ENCODE measurements at places on chromosomes 3 and 15.

GRCh38 chr3:119500901-119501300 is 2.6 kb downstream of the TIMMDC1 start:
- DNase-seq, result no peak

DNA sequence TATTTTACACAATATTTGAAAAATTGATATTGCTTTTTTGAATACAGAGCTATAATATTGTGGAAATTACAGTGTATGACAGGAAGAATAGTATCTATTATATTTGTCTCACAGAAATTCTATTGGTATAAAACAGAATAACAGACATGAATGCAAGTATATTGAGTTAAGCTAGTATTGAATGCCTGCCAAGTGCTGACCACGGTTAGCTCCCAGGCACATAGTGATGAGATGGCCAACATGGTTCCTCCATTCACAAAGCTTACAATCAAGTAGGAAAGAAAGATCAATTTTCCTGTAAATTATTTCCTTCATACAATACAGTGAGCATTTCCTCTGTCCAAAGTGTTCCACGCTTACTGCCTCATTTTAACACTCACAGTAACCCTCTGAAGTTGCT is 67.6 kb downstream of the TP63 start:
- no peak for DNase-seq

DNA sequence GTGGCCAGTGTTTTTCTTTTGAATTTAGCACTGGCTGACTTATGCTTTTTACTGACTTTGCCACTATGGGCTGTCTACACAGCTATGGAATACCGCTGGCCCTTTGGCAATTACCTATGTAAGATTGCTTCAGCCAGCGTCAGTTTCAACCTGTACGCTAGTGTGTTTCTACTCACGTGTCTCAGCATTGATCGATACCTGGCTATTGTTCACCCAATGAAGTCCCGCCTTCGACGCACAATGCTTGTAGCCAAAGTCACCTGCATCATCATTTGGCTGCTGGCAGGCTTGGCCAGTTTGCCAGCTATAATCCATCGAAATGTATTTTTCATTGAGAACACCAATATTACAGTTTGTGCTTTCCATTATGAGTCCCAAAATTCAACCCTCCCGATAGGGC is 43.5 kb downstream of the AGTR1 start:
- DNase-seq, result no peak

- DNase-seq, result no peak
These were observed 50.7 kb downstream of the PEAK1 start for GRCh38 chr15:77369168-77369567.

GRCh38 chr3:135908737-135909136 is 56.8 kb upstream of the PPP2R3A start:
- no peak for DNase-seq

- DNase-seq, result no peak
These were observed 42.7 kb downstream of the EIF2AK4 start for GRCh38 chr15:39976291-39977274.

DNA sequence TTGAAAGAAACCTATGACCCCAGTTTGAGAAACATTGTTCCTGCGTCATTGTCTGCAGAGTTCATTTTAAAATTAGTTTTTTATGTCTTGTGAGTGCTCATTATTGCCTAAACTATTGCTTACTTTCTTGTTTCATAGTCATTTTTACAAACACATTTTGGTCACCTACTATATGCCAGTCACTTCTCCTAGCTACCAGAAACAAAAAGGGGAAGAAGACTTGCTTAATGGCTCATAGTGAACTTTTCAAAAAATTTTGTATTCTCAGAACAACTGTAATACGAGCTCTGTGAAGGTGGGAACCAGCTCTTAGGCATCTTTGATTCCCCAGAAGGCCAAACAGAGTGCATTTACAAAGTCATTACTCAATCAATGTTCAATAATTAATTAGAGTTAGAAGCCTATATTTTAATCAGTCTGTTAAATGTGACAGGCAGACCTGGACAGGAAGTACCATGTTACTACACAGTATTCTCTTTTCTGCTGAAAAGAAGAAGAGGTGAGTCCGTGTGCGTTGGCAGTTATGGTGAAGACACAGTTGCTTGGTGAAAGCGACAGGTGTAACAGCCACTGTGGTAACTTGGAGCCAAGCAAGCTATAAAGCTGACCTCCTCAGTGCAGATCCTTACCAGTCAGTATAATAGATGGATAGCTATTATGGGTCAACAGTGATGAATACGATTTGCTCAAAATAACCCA is 46.6 kb downstream of the DPPA2 start:
- DNase-seq, result no peak

DNA sequence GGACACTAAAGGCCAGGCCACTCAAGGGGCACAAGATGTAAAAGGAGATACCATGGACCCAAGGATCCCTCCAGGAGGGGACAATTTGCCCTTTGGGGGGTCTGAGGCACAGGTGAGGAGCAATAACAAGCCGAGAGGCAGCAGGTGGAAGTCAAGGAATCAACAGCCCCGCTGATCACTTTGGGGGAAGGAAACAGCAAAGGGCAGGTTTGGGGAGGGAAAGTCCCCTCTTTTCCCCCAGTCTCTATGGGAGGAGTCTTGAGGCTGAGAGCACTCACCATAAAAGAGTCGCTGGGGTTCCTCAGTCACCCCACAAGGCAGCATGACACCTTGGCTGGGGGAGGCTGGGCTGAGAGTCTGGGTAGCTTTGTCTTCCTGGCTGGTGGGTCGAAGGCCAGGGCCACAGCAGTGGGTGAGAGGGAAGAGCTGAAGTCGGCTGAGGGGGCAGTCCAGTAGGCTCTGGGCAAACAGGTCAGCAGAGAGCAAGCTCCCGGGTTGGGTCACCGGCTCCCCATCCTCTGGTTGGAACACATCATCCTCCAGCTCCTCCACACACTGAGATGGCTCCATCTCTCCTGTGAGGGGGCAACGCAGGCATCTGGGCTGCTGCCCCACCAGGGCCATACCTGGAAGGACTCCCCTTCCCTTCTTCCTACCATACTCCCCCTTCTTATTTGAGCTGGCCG is 3.0 kb downstream of the BMF start:
- DNase-seq, result no peak

- no peak for DNase-seq
These were observed 48.6 kb downstream of the ZDHHC3 start for GRCh38 chr3:44927371-44927770.

DNA sequence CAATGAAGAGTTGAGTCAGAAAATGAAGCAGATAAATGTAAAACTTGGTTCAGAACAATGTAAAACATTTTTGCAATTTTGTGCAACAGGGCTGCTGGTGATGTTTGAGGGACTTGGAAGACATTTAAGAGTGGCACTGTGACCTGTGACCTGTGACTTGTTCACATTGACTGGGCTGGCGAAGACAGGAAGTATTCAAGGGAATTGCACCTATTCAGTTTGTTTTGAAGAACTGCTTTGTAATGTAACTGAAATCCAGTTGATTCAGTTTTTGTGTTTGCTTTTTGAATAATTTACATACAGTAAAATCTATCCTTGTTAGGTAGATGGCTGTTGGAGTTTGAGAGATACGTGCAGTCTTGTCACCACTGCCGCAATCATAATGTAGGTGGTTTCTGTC is 35.4 kb downstream of the MCTP2 start:
- no peak for DNase-seq

GRCh38 chr3:97636465-97636864 is 128.1 kb upstream of the ARL6 start:
- no peak for DNase-seq

GRCh38 chr3:8954938-8955763 is 8.1 kb downstream of the RAD18 start:
- DNase-seq, result no peak

- DNase-seq, result no peak
These were observed 75.8 kb downstream of the FBN1 start for GRCh38 chr15:48569591-48570302.

- no peak for DNase-seq
These were observed 550.4 kb upstream of the CCDC54 start for GRCh38 chr3:106826791-106827311.

DNA sequence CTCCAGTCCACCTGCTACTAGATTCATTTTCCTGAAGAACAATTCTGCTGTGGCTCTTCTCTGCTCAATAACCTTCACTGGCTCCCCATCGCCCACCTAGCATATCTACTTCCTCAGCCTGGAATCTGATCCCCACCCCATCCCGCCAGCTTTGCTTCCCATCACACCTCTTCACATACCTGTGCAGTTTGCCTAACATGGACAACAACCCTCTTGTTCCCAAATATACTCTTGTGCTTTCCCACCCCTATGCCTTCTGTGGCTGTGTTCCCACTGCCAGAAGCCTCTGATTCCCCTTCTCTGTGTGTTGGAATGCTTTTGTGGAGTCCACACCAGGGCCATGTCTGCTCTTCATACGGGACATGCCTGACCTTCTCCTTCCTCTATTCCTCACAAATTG is 29.5 kb downstream of the CMTM7 start:
- DNase-seq, result no peak

- DNase-seq, result no peak
These were observed 24.5 kb downstream of the SEMA3G start for GRCh38 chr3:52420388-52420787.

- no peak for DNase-seq
These were observed 216.9 kb downstream of the ROBO2 start for GRCh38 chr3:77256584-77257503.

DNA sequence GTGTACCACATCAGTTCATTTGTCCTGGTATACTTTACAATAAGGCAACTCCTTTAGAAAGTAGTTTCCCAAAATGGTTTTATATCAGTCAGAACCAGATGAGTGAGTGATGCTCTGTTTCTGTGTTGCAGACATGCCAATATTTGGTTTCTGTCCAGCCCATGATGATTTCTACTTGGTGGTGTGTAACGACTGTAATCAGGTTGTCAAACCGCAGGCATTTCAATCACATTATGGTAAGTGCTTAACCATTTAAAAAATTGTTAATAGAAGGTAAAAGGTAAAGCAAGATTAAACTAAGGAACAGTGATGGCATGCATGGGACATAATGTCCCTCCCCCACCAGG is 40.0 kb upstream of the SCAANT1 start:
- DNase-seq, result no peak

DNA sequence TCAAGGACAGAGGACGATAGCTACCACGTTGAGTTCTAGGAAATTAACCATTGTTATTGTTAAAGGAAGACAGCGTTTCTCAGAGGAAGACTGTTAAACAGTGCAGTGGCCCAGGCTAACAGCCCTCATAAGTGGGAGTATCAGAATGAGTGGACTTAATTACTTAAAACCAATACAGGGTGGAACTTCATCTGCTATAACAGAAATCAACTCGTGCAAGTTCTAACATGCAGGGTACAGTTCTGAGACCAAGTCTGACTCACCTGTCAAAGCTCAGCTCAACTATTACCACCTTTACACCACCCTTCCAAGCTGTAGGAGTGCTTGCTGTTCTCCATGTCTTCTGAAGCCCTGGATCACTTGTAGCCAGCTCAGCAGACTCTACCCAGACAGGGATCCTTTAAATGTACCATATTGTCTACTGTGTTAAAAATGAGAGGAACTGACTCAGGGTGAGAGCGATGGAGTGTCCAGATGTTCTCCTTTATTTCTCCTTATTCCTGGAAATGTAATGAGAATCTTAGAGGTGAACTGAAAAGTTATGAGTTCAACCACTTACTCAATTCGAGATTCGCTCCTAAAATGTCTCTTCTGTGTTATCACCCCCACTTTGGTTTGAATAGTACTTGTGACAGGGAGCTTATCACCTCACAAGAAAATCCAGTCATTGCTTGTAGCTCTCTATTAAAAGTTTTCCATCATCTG is 26.5 kb downstream of the CD86 start:
- DNase-seq, result no peak

- DNase-seq, result no peak
These were observed 254.5 kb downstream of the NLGN1 start for GRCh38 chr3:173652093-173652492.

- no peak for DNase-seq
These were observed 14.4 kb downstream of the RTP1 start for GRCh38 chr3:187211532-187212195.

DNA sequence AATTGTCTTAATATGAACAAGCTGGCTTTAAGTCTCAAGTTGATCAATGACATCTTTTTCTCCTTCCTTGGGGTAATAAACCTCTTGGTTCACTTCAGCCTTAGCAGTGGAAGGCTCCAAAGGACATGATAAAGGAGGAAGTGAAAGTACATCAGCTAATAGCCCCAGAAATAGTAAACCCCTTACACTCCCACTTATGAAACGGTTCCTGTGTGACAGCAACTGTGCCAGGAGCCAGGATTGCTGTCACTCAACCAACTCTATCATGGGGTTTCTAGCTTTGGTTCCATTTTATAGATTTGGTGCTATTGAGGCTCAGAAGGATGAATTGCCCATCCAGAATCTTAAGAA is 216.7 kb downstream of the ABHD5 start:
- no peak for DNase-seq

DNA sequence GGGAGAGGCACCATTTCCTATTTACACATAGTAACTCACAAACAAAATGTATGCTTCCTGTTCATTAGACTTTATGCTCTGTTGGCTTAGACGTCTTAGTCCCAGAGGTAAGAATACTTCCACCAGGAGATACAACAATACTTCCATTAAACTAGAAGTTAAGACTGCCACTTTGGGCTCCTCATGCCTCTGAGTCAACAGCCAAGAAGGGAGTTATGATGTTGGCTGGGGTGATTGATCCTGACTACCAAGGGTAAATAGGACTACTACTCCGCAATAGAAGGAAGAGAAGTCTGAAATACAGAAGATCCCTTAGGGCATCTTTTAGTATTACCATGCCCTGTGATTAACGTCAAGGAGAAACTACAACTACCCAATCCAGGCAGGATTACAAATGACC is 43.5 kb upstream of the ABI3BP start:
- DNase-seq, result no peak

- DNase-seq, result no peak
These were observed 620.7 kb upstream of the ALCAM start for GRCh38 chr3:104746056-104746455.

DNA sequence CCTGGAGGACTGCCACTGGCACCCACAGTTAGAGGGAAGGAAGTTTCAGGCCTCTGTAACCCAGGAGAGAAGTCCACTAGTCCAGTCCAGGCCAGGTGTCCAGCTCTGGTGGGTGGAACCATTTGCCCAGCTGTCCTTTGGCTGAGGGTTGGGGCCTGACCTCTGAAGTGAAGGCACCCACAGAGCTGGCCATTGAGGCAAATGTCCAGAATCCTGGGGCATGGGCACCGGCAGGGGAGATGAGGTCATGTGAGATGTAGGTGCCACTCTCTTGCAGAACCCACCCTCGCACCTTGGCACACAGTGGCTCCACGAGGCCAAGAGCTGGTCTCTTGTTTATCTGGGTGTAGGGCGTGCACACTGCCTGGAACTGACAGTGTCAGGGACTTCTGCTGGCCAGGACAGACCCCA is 162.8 kb downstream of the SMAD6 start:
- no peak for DNase-seq

GRCh38 chr3:147960786-147961185 is 551.6 kb downstream of the ZIC1 start:
- no peak for DNase-seq
